ENCODE measurements at places on chromosomes 7 and 10.

GRCh38 chr10:132291826-132292225, 15.9 kb downstream of the STK32C start:
- DNase-seq: no peak

DNA sequence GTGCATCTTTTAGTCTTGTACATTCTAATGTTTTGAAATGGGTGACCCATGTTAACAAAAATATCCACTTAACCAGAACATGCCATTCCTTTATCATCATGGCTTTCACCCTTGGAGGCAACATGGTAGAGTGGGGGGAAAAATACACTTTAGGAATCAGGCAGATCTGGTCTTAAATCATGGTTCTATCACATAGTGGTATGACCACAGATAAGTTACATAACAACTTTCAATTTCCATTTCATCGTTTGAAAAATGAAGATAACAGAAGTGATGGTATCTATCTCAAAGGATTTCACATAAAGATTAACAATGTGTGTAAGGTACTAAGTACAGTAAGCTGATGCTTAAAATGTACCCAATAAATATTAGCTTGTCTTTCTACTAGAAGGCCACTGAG, 19.0 kb downstream of the TMEM168 start:
- no peak for DNase-seq

GRCh38 chr7:125147047-125147446, 217.4 kb upstream of the POT1 start:
- DNase-seq: no peak

- DNase-seq: no peak
These were observed 70.1 kb downstream of the TNS3 start for GRCh38 chr7:47511699-47512370.

GRCh38 chr10:91632671-91633550, at the start of gene PPP1R3C:
TSS of gene PPP1R3C (minus strand) at chr10:91633071. CDS start at chr10:91632969, 102 bp downstream.
- DNase-seq: no peak

DNA sequence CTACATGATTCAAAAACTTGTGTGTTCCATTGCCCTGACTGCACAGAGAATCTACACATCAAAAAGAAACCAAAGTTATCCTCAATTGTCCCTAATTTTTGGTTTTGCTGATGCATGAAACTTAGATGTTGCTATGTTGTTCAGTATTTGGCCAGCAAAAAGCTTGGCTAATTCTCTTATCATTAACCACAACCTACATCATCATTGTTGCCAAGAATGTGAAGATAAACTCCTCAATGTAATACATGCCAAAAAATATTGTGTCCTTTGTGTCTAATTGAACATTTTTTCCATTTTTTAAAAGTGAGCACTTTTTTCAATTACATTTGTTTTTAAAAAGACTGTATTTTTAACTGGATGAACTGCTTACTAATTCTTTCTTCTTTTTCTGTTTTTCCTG, 268.0 kb upstream of the SEMA3D start:
- DNase-seq: no peak

DNA sequence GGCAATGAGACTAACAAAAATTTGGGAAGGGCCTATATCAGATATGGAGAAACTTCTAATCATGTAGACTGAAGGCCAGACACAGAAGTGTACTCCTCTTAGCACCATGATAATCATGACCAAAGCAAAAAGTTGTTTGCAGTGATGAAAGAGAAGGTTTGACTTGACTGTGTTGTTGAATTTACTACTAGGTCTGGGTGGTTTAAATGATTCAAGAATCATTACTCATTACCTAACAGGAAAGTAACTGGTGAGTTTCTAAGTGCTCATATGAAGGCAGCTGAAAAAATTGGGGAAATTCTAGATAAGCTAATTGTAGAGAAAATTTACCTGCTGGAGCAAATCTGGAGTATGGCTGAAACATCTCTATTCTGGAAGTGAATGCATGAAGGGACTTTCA, 451.5 kb upstream of the SORCS1 start:
- DNase-seq: no peak

- no peak for DNase-seq
These were observed 7.5 kb upstream of the GGCT start for GRCh38 chr7:30511973-30512662.

DNA sequence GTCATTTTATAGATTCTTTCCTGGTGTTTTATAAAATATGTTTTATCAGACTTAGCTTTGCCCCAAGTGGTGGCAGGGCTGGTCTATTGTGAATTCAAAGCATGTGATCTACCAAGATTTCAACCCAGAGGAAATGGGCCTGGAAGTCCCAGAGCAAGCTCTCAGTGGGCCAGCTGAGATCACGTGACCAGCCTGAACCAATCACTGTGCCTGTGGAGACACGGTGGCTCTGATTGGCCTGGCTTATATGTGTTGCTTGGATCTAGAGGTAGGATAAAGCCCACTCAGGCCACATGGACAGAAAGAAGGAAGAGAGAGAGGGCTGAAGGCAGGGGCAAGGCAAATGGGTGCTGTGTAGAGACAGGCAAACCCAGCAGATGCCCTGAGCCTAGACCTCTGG, 65.5 kb upstream of the GATA3 start:
- DNase-seq: no peak

DNA sequence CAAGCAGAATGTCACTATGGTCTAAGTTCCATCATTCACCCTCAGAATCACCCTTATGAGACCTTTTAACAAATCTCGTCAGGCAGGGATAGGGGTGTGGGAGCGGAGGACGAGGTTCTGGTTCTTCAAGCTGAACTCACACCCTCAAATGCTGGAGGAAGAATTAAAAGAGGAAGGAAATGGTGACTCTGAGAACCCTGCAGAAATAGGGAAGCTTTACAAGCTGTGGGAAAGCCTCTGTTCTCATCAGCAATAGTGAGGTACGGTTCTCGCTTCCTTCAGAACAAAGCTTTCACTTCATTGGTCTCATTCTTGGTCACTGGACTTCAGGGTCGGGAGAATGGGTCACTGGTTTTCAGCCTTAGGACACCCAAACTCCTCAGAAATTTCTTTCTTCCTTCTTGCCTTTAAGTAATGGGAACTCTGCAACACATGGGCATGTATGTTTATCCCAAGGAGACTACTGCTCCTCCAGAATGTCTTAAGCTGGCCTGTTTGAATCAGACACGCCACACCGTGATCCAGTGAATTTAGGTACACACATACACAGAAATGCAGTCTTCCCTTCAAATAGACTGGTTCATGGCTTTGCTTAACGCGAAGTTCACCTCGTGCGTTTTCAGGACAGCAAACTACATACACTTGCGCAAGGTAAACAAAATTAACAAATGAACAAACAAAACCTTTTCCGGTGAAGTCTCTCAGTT, 226.0 kb downstream of the SFMBT2 start:
- peak; percentile 96 for DNase-seq

DNA sequence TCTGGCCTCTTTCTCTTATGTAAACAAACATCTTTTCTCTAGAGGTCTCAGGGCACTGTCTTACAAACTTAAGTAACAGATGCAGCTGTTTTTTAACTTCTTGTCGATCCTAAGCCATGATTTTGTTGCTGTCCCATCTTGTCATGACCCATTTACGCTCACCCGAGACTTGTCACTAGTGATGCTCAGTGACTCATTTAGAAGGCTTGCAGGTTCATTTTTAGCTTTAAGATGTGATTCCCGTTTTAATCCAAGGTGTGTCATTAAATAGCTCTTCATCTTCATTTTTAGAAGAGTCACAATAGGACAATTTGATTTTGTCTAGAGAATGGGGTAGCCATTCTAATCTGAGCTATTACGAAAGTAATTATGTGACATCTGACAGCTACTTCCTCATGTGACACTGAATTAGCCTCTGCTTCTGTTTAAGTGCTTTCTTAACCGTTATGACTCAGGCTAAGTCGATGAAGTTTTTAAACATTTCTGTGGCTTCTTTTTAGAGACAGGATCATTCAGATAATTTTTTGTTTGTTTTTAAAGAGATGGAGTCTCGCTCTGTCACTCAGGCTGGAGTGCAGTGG, 42.7 kb downstream of the SPDYE5 start:
- DNase-seq: peak; percentile 73

- no peak for DNase-seq
These were observed 36.5 kb upstream of the AKR1C2 start for GRCh38 chr10:5040010-5040673.

DNA sequence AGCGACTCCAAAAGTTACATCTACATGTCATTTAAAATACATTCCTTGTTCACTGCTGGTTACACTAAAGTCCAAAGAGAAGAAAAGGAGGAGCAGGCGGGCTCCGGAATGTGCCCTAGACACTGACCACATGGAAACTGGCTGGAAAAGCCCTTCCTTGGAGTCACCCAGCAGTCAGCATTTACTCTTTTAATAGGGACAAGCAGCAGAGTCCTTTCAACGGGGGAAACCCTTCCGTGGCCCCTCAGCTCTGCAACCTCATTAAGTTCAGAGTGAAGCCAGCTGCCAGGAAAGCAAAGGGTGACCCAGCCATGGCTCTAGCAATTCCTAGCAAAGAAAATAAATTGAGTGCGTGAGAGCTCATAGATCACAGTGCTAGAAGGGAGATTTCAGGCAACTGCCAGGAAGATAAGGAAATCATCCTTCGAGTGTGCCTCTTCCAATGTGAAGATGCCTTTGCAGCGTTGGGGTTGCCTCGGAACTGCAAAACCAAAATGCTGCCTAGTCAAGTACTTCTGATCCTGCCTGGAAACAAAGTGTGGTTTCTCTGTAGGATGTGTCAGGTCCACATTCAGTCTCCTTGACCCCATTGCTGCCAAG, 101.6 kb downstream of the SORBS1 start:
- no peak for DNase-seq

- DNase-seq: no peak
These were observed 21.5 kb downstream of the HSPA12A start for GRCh38 chr10:116720668-116721546.

DNA sequence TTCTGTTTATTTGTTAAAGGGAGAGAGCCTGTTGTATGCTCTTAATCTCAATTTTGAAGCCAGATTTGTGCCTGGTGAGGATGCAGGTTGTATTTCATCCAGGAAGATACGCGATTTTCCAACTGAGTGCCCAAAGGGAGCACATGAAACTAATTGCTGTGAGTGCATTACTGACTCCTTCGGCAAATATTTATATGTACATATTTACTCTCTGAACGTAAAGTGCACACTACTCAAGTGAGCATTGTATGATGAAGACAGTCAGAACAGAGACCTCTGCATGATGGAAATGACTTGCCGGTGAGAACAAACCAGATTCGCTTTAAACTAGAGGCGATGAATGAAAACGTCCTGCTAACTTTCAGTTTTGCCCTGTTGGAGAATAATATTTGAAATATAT, 130.1 kb downstream of the MALRD1 start:
- DNase-seq: no peak

GRCh38 chr10:93378039-93378438, 104.1 kb downstream of the MYOF start:
- no peak for DNase-seq

GRCh38 chr7:138924501-138925225, 56.5 kb downstream of the KIAA1549 start:
- no peak for DNase-seq

DNA sequence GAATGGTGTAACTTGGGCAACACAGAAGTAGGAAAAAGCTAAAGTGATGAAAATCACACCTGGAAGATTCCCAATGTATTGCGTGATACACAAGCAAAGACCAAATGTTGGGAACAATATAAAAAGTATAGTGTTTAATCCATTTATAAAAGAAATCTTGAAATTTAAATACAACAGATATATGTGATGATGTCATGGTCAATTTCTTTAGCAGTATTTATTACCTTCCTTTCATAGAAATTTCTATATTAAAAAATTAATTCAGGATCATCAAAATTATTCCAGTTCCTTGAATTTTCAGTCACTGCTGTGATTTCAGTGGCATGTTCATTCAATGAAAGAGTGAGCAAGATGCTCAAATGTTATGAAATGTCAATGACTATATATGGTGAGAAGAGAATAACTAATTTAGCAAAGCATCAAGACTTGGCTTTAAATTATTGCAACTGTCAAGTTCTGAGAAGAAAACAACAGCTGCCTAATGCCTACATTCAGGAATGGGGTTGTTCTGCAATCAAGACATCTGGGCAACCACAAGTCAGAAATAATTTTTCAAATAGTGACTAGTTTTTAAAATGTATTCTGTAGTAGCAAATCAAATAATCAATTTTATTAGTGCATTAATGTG, 308.8 kb downstream of the SEMA3D start:
- no peak for DNase-seq

GRCh38 chr10:79215531-79215930, 131.7 kb upstream of the PPIF start:
- no peak for DNase-seq

- DNase-seq: no peak
These were observed 9.0 kb downstream of the SPOCK2 start for GRCh38 chr10:72079356-72079755.

DNA sequence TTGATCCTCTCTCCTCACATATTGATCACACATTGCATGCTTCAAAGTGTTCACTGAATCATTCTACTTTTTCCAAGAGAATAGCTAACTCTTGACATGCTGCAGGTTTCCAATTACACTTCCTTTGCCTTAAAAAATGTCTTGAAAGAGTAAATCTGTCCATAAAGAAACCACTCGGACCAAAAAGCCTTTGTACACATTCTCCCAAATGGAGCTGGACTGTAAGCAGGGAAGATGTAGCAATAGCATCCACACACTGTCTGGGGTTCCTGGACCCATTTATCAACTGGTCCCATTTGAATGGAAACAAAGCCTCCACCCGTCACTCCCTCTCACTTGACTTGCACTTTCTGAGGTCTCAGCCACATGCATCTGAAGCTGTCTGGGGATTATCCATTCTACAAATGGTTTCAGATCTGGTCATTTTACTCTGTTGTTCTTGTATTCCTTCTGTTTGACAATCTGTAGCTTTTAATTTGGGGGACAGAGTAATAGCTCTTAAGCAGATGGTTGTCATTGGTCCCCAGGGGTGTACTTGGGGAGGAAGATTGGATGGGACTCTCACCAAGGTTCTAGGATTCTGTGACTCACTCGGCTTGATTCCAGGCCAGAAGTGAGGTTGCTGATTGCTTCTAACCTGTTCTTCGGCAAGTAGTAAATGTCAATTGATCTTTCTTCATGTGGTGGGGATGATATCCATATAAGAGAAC, 203.5 kb downstream of the HIBADH start:
- no peak for DNase-seq

DNA sequence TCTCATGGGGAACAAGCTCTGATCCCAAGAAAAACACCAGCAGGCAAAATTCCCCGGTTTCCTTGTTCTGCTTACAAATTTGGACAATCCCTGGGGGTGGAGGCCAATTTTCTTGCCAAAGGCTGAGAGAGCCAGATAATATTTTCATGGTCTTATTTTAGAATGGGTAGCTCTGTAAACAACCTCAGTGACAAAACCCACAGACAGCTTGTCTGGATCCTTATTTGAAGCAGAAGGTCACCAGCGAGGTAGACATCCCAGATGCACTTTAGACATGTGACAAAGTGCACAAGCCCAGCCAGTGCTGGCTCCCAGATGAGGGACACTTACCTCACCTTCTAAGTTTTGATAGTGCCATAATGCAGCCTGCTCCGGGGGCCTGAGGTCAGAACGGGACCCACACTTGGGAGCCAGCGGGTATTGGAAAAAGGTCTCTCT, 102.6 kb upstream of the DDC start:
- DNase-seq: no peak

DNA sequence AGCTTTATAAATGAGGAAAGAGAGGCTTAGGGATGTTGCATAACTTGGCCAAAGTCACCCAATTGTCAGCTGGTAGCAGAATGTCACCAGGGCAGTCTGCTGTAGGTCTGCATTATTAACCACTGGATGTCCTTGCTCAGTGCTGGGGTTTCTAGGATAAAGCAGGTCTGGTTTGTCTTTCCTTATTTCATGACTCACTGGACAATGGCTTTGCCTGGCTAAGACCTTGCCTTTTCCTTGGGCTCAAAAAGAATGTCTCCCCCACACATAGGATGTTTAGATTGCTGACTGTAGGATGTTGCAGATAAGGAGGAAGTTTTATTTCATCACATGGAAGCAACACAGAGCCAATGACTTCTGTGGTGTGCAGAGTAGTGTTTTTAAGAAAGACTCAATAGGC, 29.4 kb downstream of the WDFY4 start:
- DNase-seq: peak; percentile 81
